Esophagus muscularis mucosa (tissue), 4 donors: ENCODE measurements at places on chromosomes 3 and 15. TPM values are rescaled to one million over a fixed set of nuclear protein-coding genes. Genes with fewer than 3 reads are reported as not detected.

- DNase-seq = no peak
- H3K36me3 ChIP-seq = no peaks in the 10 kb centered on the region
- H3K4me3 ChIP-seq = no peak overlapping the region
Measured at GRCh38 chr15:66084704-66085103, 168.8 kb downstream of the MEGF11 start.

DNA sequence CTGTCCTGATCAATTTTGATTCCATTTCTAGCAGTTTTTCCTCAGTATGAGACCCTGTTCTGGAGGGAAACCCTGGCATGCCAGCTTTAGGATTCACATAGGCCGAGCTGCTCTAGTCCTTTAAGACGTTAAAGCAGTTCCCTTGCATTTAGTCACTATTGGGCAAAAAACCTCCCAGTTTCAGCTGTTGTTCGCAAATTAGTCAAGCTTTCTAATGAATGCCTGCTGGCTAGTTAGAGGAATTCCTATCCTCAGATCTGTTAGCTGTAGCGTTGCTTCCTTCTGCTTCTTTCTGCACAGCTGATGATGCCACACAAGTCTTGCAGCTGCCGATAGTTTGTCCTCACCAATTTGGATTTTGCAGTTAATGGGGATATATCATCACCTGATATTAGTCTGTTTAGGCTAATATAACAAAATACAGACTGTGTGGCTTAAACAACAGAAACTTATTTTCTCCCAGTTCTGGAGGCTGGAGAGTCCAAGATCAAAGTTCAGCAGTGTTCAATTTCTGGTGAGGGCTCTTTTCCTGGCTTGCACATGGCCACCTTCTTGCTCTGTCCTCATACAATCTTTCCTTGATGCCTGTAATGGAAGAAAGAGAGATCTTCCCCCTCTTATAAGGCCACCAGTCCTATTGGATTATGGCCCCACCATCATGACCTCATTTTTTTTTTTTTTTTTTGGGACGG, 7.5 kb upstream of the UBL7 start:
- H3K36me3 ChIP-seq = peaks cover 15% of the 10 kb centered on the region
- no peaks in the 10 kb centered on the region for H3K27me3 ChIP-seq
- no peak for DNase-seq
- H3K4me1 ChIP-seq = no peaks in the 10 kb centered on the region

DNA sequence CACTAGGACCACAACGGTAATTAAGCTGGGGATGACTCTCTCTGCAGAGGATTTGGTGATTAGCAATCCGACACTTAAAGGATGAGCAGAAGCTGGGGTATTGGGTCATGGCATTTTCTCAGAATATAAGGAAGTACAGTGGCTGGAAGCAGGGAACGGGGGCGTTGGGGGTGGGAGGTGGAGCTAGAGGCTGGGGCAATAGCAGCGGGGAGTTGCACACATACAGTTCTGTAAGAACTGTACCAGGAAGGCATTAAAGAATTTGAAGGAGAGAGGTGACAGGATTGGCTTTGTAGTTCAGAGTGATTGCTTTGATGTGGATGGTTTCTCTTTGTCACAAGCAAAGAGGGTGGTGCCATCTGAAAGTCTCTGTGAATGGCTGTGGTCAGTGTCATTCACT, 28.2 kb downstream of the PSMD6 start:
- H3K27ac ChIP-seq = no peak overlapping the region
- DNase-seq = no peak
- H3K36me3 ChIP-seq = peaks cover 55% of the 10 kb centered on the region
- H3K4me1 ChIP-seq = no peaks in the 10 kb centered on the region
- no peak overlapping the region for H3K4me3 ChIP-seq

IRAK2 gene
- 2.5 TPM for total RNA-seq

GRCh38 chr15:84572231-84572630, 28.6 kb upstream of the ZSCAN2 start:
- no peak for DNase-seq
- no peak overlapping the region for H3K4me3 ChIP-seq
- peaks cover 14% of the 10 kb centered on the region for H3K4me1 ChIP-seq
- no peaks in the 10 kb centered on the region for H3K27me3 ChIP-seq
- no peak overlapping the region for H3K27ac ChIP-seq
